ENCODE measurements at places on chromosomes 7 and 10. TPM values are rescaled to one million over a fixed set of nuclear protein-coding genes. Genes with fewer than 3 reads are reported as not detected.

DNA sequence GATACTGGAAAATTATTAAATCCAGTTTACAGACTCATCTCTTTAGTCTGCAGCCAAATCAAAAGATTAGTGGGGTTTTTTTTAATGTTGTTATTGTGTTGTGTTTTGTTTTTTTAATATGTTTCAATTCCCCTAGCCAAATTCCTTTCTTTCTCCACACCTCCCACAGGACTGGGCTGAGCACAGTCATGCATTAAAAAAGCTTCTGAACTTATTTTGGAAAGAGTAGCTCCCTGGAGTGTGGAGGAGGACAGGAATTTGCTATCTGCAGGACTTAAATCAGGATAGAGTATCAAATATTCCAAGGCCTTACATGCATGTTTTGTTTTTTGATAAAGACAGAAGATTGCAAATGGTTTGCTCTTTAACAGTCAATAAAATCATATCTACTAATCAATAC, 90.7 kb downstream of the GNAI1 start:
- DNase-seq, result no peak

- peak; percentile 25 for DNase-seq
Observed at GRCh38 chr7:100467638-100468373, 3.7 kb upstream of the SPACDR start.

SYT15 gene
- total RNA-seq, result 3.0 TPM

COL13A1 gene
- 3.6 TPM for total RNA-seq

DNA sequence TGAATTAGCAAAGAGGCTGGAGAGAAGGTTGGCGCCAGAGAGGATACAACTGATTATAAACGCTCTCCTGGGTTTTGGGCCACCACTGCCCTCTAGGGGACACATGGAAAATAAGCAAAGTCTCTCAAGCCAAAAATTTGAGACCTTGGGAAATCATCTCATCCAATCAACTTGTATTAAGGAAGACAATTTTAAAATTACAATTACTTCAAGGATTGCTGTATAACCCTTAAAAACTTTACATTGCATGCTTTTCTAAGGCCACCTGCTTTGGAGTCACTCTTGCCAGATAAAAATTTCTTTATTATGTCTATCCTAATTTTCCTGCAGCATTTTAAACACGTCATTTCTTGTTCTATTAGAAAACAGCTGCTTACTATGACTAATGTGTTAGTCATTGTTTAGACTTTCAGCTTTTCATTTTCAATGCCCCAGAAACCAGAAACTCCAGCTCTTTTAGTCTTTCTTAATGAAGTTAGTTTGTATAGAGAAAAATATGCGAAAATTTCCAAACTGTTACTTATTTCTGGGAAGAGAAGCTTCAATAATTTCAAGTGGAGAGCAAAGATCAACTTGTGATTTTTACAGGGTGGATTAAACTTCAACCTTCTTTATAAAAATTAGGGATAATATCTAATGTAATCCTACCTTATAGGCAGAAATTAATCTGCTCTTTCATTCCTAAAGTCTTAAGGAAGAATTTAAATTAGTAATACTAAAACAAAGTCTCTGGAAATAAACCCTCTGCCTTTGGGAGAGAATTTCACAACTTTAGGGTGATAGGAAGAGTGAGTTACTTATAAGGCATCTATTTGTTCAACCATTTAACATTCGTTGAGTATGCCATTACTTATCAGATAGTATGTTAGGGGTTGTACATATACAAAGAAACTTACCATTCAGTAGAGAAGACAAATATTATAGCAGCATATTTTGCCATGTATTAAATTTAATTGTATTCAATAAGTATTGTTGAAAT, 20.6 kb upstream of the RHOBTB1 start:
- peak; percentile 68 for DNase-seq

GRCh38 chr10:131943021-131943814, 38.5 kb downstream of the BNIP3 start:
- DNase-seq, result no peak

- DNase-seq, result no peak
Observed at GRCh38 chr7:134941185-134941900, 45.0 kb upstream of the AGBL3 start.

DNA sequence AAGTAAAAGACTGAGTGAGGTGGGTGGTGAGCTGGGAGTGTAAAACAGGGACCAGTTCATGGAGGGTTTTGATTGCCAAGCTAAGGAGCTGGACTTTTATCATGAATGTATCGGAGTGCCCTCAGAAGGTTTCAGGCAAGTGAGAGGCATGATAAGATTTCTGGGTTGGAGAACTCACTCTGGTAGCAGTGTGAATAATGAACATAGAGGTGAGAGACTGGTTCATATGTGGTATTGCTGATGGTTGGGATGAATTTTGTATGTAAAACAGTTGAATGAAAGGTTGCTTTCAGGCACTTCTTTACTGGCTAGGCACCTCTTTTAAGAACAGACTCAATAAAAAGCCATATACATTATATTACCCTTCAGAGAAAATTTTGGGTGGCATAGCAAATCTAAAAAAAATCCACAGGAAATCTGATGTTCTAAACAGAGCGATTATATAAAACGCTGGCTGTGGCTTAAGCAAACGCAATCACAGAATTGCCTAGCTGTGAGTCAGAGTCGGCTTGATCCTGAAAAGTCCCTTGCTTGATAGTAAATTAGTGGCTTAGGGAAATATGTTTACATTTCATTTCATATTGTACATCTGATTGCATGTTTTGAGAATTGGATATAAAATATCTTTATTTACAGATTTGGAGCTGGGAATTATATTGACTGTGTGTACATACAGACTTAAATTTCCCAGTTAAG, 92.9 kb upstream of the HDAC9 start:
- no peak for DNase-seq

- DNase-seq, result no peak
Observed at GRCh38 chr10:46525824-46526681, 30.4 kb downstream of the GPRIN2 start.

GRCh38 chr7:134084488-134085144, 42.5 kb upstream of the LRGUK start:
- DNase-seq, result no peak

OPN1SW gene
- total RNA-seq, result not detected

DNA sequence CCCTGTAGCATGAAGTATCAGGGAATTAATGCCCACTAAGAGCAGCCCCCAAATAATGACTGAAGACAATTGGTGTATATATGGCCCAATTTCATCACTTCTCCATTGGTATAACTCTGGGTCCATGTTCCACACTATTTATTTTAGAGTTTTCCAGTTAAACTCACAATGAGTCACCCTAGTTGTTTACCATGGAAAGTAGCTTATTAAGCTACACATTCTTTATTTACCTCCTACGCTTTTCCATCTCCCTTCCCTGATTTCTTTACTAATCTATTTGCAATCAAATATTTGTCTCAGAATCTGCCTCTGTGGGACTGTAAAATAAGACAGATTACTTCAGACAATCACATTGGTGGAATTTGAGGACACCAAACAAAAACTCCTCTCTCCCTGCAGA, 655.6 kb downstream of the SORCS1 start:
- no peak for DNase-seq

AKR1C8 gene
- not detected for total RNA-seq

- peak; percentile 75 for DNase-seq
Observed at GRCh38 chr10:71598621-71599055, 120.9 kb downstream of the C10orf105 start.

PTPRZ1 gene
- not detected for total RNA-seq

DNA sequence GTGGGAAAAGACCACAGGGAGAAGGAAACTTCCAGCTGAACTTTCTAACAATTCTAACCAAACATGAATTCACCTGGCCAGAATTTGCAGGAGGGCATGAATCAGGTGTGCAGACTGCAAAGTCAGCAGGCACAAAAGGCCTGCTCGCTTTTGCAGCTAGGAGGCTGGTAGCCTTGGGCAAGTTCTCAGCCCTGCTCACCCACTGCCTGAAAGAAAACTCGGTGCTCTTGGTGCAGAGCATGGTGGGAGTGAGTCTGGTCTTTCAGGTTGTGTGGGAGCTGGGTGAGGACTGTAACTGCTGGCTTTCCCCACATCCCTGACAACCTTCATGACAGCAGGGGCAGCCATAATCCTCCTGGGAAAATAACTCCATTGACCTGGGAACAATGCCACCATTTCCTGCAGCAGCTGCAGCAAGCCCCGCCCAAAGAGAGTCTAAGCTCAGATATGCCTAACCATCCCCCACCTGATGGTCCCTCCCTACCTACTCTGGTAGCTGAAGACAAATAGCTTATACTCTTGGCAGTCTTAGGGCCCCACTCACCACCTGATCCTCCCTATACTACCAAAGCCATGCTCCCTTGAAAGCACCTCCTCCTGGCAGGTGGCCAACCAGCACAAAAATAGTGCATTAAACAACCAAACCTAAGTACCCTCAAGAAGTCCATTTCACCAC, 31.6 kb downstream of the ZNF117 start:
- no peak for DNase-seq

DNA sequence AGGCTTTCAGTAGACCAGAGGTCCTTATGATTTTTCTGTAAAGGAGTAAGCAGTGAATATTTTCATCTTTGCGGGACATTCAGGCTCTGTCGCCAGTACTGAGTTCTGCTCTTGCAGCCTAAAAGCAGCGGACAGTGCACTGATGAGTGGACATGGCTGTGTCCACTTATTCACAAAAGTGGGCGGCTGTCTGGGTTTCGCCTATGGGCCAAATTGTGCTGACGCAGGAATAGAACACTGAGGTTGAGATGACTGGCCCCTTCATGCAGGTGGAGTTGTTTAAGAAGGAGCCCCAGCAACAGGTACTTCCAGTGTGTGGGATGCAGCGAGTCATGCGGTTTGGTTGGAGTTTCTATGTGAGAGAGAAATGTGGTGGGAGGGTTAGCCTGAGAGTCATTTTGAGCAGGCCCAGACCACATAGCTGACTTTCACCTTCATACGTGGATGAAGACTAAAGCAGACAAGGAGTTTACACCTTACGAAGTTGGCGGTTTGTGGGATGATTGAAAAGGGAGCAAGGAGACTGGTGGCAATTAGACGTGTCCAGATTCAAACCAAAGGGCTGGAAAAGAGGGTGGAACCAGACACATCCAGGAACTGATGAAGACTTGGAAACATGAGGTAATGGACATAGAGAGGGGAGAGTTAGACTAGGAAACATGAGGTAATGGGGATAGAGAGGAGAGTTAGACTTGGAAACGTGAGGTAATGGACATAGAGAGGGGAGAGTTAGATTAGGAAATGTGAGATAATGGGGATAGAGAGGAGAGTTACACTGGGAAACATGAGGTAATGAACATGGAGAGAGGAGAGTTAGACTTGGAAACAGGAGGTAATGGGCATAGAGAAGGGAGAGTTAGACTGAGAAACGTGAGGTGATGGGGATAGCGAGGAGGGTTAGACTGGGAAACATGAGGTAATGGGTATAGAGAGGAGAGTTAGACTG, 38.2 kb downstream of the WDR37 start:
- DNase-seq, result no peak

C10orf62 gene
- not detected for total RNA-seq

NPFFR1 gene
- 2.1 TPM for total RNA-seq

VPS37D gene
- total RNA-seq, result not detected

- no peak for DNase-seq
Observed at GRCh38 chr7:1738511-1738910, 68.4 kb downstream of the ELFN1 start.

DNA sequence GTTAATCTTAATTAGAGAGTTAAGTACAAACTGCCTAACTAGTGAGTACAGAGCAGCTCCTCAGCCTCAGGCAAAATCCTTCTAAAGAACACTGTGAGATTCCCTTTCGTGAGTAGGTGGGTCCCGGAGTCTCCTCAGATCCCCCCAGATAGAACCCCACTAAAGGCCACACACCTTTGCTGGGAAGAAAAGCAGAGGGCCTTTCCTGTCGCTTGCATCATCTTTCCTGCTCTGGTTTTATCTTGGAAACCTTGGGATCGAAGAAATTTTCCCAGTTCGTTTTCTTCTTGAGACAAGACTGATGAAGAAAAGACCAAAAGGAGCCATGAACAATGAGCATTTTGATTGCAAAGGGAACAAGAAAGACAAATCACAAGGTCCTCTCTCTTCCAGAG, 40.9 kb downstream of the ICA1 start:
- no peak for DNase-seq

ABHD11 gene
- 14.1 TPM for total RNA-seq

NUTM2D gene
- 6.4 TPM for total RNA-seq

DNA sequence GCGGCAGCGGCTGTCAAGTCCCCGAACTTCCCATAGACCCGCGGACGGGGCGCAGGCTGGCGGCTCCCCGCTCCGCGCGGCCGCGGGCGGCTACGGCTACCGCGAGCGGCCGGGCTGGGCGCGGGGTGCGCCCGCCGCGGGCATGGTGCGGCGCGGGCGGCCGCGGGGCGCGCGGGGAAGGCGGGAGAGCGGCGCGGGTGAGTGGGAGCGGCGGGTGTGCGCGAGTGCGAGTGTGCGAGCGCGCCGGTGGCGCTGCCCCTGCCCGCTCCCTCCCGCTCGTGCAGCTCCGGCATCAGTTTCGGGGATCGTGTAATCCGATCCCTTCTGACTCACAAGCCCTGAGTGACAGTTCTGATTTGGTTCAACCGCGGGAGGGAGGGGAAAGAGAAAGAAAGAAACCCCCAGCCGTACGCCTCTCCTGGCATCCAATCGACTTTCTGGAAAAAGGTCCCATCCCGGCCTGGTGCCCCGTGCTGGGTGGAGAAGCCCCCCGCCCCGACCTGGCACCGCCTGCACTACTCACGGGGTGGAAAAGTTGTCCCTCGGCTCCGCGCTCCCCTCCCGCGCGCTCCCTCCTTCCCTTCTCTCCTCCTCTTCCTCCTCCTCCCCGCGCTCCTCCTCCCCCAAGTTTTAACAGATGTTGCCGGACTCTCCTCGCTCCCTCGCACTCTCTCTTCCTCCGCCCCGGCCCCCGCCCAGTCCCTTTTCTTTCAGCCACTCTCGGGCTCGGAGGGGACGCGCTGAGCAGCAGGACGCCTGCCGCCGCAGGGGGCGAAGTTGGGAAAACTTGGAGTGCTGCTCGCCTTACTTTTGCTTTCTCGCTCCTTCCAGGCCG, at the start of gene GLI3:
GLI3 (minus strand) TSS at position 234 of the 835 bp plus-strand sequence. CDS start 13,956 bp downstream, outside the sequence.
- peak; percentile 95 for DNase-seq

- no peak for DNase-seq
Observed at GRCh38 chr7:104934665-104935064, 79.3 kb upstream of the KMT2E start.

GRCh38 chr10:86937502-86938154, 19.8 kb downstream of the MMRN2 start:
- DNase-seq, result no peak

DNA sequence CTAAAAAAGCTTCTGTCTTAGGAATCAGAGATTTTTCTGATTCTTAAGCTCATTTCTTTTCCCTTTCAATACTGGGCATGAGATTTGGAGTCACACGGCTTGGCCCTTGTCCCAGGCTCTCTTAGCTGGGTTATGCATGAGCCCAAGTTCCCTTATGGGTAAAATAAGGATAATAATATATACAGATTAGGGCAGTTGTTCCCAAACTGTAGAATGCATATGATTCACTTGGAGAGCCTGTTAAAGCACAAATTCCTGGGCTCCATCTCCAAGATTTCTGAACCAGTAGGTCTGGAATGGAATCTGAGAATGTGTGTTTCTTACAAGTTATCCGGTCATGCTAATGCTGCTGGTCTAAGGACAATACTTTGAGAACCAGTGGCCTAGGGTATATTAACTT, 154.0 kb downstream of the REEP3 start:
- no peak for DNase-seq

GRCh38 chr10:72499701-72500100, 126.2 kb downstream of the MICU1 start:
- DNase-seq, result no peak

SSC4D gene
- total RNA-seq, result not detected

GRCh38 chr10:84783386-84783785, 455.0 kb downstream of the CCSER2 start:
- DNase-seq, result no peak
